ENCODE measurements at places on chromosomes 11 and 22. TPM values are rescaled to one million over a fixed set of nuclear protein-coding genes. Genes with fewer than 3 reads are reported as not detected.
A peak's percentile ranks its signal among the peaks of the same experiment; 100 is the strongest.

GRCh38 chr11:78825591-78826020, 250.9 kb upstream of the NARS2 start:
- no peaks in the 10 kb centered on the region for H3K36me3 ChIP-seq
- DNase-seq: no peak
- no peaks in the 10 kb centered on the region for H3K4me1 ChIP-seq
- no peak overlapping the region for H3K4me3 ChIP-seq
- no peaks in the 10 kb centered on the region for H3K27me3 ChIP-seq

DNA sequence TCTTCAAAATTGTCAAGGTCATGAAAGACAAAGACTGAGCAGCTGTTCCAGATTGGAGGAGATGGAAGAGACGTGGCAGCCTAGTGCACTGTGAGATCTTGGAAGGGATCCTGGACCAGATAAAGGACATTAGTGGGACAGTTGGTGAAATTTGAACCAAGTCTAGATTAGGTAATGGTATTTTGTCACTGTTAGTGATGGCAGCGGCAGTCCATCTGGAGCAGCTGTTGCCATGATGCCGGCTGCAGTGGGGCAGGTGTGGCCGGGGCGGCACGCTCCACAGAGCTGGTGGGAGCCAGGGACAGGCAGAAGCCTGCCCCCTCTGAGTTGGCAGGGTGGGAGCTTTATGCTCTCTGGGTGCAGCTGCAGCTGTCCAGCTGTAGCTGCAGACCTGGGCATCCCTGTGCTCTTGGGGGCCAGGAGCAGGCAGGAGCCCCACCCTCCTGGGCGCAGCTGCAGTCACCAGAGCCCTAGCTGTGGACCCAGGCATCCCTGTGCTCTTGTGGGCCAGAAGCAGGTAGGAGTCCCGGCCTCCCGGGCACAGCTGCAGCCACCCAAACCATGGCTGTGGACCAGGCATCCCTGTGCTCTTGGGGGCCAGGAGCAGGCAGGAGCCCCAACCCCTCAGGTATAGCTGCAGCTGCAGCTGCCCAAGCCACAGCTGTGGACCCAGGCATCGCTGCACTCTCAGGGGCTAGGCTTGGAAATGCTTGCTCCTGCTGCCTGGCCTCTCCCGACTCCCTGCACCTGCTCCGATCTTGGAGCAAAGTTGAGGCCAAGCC, 20.7 kb downstream of the DIXDC1 start:
- H3K27me3 ChIP-seq: no peaks in the 10 kb centered on the region
- H3K4me1 ChIP-seq: no peaks in the 10 kb centered on the region
- no peak overlapping the region for H3K27ac ChIP-seq
- no peak overlapping the region for H3K4me3 ChIP-seq

GRCh38 chr11:11502263-11502861, 119.4 kb downstream of the GALNT18 start:
- H3K36me3 ChIP-seq: no peaks in the 10 kb centered on the region
- no peak overlapping the region for H3K4me3 ChIP-seq
- no peaks in the 10 kb centered on the region for H3K27me3 ChIP-seq
- DNase-seq: no peak

- H3K4me1 ChIP-seq: no peaks in the 10 kb centered on the region
- no peak for DNase-seq
- H3K36me3 ChIP-seq: no peaks in the 10 kb centered on the region
- H3K4me3 ChIP-seq: no peak overlapping the region
- no peaks in the 10 kb centered on the region for H3K27me3 ChIP-seq
These were observed 79.5 kb downstream of the UBASH3B start for GRCh38 chr11:122734848-122735496.

GRCh38 chr11:48001438-48002021, 21.2 kb downstream of the PTPRJ start:
- peak overlapping the region; percentile 41 for H3K27ac ChIP-seq
- no peak overlapping the region for H3K4me3 ChIP-seq
- H3K36me3 ChIP-seq: no peaks in the 10 kb centered on the region
- peak; percentile 73 for DNase-seq
- H3K27me3 ChIP-seq: no peaks in the 10 kb centered on the region
- peaks cover 48% of the 10 kb centered on the region for H3K4me1 ChIP-seq

The NADSYN1 gene
- polyA plus RNA-seq: 87.8 TPM

DNA sequence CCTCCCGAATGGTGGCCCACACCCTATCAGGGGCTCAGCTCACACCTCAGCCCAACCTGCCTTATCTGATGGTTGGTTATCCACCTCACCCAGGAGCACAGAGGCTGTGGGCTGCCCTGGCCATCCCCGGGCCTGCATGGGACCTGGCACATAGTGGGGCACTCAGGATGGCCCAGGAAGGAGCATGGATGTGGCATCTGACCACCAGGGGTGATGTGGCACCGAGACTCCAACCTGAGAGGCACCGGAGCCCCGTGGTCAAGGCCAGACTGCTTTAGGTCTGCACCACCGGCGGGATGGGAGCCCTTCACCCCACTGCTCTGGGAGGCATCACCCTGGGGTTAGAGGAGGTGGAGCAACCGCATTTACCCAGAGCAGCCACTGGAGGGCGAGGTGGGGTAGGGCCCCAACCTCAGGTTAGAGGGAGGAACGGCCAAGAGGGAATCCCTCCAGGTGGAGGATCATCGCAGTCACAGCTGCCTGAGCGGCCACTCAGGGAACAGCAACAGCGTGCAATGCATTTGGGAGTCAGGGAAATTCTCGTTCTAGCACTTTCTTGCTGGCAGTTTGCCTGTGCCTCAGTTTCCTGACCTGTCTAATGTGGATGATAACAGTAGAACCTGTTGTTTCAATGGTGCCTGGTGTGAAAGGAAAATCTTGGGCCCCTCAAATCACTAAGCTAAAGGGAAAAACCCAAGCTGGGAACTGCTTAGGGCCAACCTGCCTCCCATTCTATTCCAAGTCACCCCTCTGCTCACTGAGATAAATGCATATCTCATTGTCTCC, 52.9 kb upstream of the CARS1 start:
- no peak overlapping the region for H3K4me3 ChIP-seq
- no peaks in the 10 kb centered on the region for H3K4me1 ChIP-seq
- H3K27me3 ChIP-seq: no peaks in the 10 kb centered on the region
- peaks cover 41% of the 10 kb centered on the region for H3K36me3 ChIP-seq

DNA sequence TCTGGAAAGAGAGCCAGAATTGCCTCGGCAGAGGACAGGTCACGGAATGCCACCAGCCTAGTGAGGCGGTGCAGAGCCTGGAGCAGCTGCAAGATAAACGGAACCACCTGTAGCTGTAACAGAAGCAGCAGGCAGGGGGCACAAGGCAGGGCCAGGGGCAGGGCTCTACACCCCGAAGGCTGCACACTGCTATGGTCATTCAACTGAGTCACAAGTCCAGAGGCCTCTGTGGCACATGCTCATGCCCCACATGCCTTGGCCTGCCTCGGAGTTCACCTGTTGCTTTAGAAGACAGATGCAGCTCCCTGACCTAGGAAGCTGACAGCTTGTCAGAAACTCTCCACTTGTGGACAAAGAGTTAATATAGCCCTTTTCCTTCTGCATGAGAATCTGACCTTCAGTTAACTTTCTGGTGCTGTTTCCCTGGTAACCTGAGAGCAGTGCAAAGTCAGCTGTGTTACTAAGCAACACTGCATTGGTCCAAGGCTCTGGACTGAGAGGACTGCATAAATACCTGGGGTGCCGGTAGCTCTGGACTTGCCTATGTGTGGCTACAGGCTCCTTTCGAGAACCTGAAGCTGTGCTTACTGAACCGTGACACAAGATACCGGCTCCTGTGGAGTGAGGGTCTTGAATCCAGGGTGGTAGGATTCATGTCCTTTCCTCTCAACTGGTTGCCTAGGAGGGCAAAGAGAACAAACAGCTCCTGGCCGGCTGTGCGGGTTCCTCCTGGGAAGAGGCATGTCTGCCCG, 10.5 kb downstream of the COMMD9 start:
- peaks cover 37% of the 10 kb centered on the region for H3K36me3 ChIP-seq
- no peaks in the 10 kb centered on the region for H3K4me1 ChIP-seq
- no peaks in the 10 kb centered on the region for H3K27me3 ChIP-seq
- no peak overlapping the region for H3K27ac ChIP-seq

DNA sequence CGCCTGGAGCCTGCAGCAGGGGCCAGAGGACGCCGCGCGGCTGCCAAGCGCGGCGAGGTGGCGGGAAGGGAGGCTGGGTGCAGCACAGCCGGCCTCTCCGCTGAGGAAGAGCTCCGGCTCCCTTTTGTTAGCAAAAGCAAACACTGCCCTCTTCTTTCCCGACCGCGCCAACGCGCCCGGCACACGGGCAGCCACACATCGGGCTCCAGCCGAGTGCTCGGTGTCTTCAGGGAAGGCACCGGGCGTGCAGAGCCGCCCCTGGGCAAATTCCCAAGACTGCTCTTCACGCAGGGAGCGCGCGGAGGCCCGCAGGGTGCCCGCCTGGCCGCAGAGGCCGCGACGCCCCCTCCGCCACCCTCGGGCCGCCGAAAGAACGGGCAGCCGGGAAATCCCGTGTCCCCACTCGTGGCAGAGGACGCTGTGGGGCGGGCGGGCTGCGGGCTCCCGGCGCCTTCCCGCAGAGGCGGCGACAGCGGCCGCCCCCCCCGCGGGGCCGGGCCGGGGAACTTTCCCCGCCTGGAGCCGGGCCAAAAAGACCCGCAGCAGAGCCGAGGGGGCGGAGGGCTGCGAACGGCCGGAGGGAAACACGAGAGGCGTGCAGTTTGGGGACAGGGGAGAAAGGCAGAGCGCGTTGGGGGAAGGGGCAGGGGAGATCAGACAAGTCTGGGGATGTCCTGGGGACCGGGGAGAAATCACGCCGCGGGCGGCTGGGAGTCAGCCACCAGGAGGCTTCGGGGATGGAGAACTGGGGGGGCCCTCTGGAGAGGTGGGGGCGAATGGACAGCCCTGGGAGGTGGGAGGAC, 931 bp downstream of the CADM1 start:
- H3K36me3 ChIP-seq: no peaks in the 10 kb centered on the region
- H3K27ac ChIP-seq: no peak overlapping the region
- H3K4me3 ChIP-seq: peak overlapping the region; percentile 63
- no peaks in the 10 kb centered on the region for H3K27me3 ChIP-seq
- peak; percentile 75 for DNase-seq
- peaks cover 11% of the 10 kb centered on the region for H3K4me1 ChIP-seq

- no peaks in the 10 kb centered on the region for H3K36me3 ChIP-seq
- no peaks in the 10 kb centered on the region for H3K4me1 ChIP-seq
- DNase-seq: peak; percentile 33
- no peak overlapping the region for H3K27ac ChIP-seq
- H3K27me3 ChIP-seq: no peaks in the 10 kb centered on the region
- H3K4me3 ChIP-seq: no peak overlapping the region
These were observed 21.6 kb downstream of the IMMP1L start for GRCh38 chr11:31487848-31488247.

The GPHA2 gene
- 0.13 TPM for polyA plus RNA-seq

- peaks cover 1% of the 10 kb centered on the region for H3K4me1 ChIP-seq
- H3K4me3 ChIP-seq: no peak overlapping the region
- H3K27ac ChIP-seq: no peak overlapping the region
- DNase-seq: no peak
- peaks cover 19% of the 10 kb centered on the region for H3K36me3 ChIP-seq
These were observed 48.8 kb downstream of the SMCO4 start for GRCh38 chr11:93494357-93494756.

GRCh38 chr11:45091563-45092403, 54.7 kb upstream of the PRDM11 start:
- no peak for DNase-seq
- no peak overlapping the region for H3K27ac ChIP-seq
- no peak overlapping the region for H3K4me3 ChIP-seq
- no peaks in the 10 kb centered on the region for H3K36me3 ChIP-seq

DNA sequence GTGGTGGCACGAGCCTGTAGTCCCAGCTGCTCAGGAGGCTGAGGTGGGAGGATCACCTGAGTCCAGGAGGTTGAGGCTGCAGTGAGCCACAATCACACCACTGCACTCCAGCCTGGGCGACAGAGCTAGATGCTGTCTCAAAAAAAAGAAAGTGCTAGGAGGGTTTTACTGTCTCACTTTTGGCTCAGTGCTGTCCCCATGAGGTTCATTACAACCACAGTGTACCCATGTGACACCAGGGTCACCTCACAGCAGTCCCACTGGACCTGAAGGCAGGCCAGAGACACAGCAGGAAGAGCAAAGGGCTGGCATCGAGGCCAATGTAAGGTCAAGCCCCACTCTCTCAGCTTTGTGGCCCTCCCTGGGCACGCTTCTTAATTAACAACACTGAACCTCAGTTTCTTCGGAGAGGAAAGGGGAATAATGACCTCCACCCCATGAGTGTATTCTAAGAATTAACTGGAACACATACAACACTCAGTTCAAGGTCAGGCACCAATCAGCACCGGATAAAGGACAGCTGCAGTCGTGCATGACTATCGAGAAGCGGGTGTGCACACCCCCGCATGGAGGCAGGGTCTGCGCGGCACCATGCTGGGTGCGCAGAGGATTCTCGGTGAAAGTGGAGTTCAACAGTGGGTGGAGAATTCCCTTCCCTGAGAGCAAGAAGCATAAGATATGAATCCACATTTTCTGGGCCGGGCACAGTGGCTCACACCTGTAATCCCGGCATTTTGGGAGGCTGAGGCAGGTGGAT, 30.9 kb upstream of the BAIAP2L2 start:
- DNase-seq: no peak
- H3K4me1 ChIP-seq: no peaks in the 10 kb centered on the region
- peaks cover 5% of the 10 kb centered on the region for H3K36me3 ChIP-seq
- H3K4me3 ChIP-seq: no peak overlapping the region
- no peaks in the 10 kb centered on the region for H3K27me3 ChIP-seq
- no peak overlapping the region for H3K27ac ChIP-seq

The ARHGAP42 gene
- 4.3 TPM for polyA plus RNA-seq

DNA sequence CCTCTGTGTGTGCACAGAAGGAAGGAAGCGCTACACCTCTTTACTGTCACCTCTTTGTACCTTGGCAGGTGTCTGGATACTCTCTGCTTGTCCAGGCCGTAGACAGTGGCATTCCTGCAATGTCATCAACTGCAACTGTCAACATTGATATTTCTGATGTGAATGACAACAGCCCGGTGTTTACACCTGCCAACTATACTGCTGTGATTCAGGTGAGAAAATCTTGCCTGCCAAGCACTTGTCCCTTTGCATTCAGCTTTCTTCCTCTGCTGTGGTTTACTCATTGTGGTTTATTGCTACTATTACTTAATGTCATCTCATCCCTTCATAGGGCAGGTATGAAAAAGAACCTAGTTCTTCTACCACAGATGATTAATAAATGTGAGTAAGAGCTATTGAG, 131.9 kb upstream of the MTNR1B start:
- no peak overlapping the region for H3K27ac ChIP-seq
- H3K36me3 ChIP-seq: no peaks in the 10 kb centered on the region
- H3K4me1 ChIP-seq: no peaks in the 10 kb centered on the region
- DNase-seq: no peak

GRCh38 chr11:75981546-75981945, 166.5 kb downstream of the UVRAG start:
- H3K4me1 ChIP-seq: no peaks in the 10 kb centered on the region
- H3K27me3 ChIP-seq: no peaks in the 10 kb centered on the region
- no peak overlapping the region for H3K4me3 ChIP-seq
- no peak overlapping the region for H3K27ac ChIP-seq
- DNase-seq: no peak

The CEP126 gene
- polyA plus RNA-seq: 0.81 TPM

GRCh38 chr11:111663820-111664219, 61.6 kb downstream of the SIK2 start:
- no peaks in the 10 kb centered on the region for H3K4me1 ChIP-seq
- DNase-seq: peak; percentile 16
- H3K36me3 ChIP-seq: no peaks in the 10 kb centered on the region
- no peaks in the 10 kb centered on the region for H3K27me3 ChIP-seq
- no peak overlapping the region for H3K27ac ChIP-seq

- H3K4me3 ChIP-seq: no peak overlapping the region
- peaks cover 4% of the 10 kb centered on the region for H3K4me1 ChIP-seq
- peak; percentile 50 for DNase-seq
- H3K27ac ChIP-seq: peak overlapping the region; percentile 14
- peaks cover 35% of the 10 kb centered on the region for H3K27me3 ChIP-seq
These were observed 6.4 kb downstream of the FADS2 start for GRCh38 chr11:61834278-61835048.

The APOC3 gene
- polyA plus RNA-seq: 10,182 TPM
